ENCODE measurements at places on chromosomes 2 and 18.
A peak's percentile ranks its signal among the peaks of the same experiment; 100 is the strongest.

DNA sequence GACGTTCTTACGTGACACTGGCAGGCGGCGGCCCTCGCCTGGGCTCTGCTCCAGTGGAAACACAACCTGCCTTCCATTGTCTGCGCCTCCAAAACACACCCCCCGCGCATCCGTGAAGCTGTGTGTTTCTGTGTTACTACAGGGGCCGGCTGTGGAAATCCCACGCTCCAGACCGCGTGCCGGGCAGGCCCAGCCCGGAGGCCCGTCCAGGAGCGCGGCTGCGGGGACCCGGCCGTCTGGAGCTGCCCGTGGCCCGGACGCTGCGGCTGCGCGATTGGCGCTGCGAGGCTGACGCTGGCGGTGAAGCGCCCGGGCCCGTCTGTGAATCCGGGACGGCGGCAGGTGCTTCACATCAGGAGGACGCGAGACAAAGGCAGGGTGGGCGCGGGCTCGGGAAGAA lies 670.3 kb upstream of the SALL3 start:
- DNase-seq: no peak

- DNase-seq: no peak
These were observed 78.4 kb upstream of the AQP4 start for GRCh38 chr18:26943906-26944305.

- no peak for DNase-seq
These were observed 457.8 kb upstream of the MEX3C start for GRCh38 chr18:51655327-51655698.

- DNase-seq: no peak
These were observed 20.8 kb downstream of the EIPR1 start for GRCh38 chr2:3356799-3357198.

GRCh38 chr2:200405599-200406298 lies 99.3 kb downstream of the SPATS2L start:
- DNase-seq: peak; percentile 73

DNA sequence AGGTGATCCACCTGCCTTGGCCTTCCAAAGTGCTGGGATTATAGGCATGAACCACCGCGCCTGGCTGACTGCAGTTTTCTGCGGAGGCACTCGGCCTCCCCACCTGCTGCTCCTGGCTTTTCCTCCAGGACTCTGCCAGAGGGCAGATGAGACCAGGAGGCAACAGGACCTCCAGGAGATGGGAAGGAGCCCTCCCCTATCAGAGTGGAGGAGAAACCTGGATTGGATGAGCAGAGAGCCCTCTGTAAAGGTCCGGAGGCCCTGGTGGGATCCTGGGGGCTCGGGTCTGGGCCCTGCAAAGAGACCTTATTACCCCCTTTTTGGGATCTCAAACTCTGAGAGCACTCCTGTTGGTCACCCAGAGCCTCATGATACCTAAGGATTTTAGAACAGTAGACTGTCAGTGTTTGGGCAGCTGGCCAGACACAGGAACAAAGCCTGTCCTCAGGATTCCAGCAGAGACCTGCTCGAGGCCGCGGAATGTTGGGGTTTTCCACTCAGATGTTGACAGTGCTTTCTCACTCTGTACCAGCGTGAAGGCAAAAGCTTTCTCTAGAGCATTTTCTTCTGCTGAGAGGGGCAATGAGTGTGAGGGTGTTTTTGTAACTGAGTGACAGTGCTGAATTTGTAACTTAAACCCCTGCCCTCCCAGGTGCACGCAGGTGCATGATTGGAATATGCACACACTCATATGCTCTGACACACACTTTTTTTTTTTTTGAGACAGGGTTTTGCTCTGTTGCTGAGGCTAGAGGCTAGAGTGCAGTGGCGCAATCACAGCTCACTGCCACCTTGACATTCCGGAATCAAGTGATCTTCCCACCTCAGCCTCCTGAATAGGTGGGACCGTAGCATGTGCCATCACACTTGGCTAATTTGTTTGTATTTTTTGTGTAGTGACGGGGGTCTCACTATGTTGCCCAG lies 48.4 kb downstream of the NPPC start:
- no peak for DNase-seq

DNA sequence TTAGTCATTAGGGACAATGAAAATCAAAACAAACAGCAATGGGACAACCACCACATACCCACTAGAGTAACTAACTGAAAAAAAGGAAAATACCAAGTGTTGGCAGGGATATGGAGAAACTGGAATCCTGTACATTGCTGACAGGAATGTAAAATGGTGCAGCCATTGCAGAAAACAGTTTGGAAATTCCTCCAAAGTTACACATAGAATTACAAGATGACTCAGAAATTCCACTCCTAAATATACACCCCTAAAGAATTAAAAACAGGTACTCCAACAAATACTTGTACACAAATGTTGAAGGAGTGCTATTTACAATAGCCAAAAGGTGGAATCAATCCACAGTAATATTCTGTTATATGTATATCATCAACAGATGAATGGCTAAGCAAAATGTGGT lies 110.9 kb downstream of the ROCK1 start:
- no peak for DNase-seq

GRCh38 chr2:54416166-54416813 lies 39.8 kb upstream of the SPTBN1 start:
- DNase-seq: no peak

DNA sequence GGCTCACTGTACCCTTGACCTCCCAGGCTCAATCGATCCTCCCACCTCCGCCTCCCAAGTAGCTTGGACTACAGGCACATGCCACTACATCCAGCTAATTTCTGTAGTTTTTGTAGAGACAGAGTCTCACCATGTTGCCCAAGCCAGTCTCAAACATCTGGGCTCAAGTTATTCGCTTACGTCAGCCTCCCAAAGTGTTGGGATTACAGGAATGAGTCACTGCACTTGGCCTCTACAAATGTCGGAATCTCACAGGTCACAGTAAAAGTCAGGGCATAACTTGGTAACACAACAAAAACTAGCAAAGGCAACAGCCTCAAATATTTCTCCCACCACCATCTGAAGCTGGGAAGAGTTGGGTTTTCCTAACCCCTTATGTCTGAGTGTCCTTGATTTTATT lies 25.3 kb downstream of the SCG2 start:
- DNase-seq: no peak

DNA sequence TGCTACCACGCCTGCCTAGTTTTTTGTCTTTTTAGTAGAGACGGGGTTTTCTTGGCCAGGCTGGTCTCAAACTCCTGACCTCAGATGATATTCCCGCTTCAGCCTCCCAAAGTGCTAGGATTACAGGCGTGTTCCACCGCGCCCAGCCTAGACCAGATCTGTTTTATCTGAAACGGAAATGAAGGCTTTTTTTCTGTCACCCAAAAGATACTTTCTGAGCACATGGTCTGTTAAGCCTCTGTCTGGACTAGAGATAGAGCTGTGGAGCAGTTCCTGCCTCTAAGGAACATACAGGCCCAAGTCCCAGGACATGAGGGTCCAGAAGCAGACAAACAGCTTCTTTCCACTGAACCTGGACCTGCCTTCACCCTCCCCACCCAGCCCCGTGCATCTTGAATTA lies 43.6 kb upstream of the PTMA start:
- DNase-seq: no peak

DNA sequence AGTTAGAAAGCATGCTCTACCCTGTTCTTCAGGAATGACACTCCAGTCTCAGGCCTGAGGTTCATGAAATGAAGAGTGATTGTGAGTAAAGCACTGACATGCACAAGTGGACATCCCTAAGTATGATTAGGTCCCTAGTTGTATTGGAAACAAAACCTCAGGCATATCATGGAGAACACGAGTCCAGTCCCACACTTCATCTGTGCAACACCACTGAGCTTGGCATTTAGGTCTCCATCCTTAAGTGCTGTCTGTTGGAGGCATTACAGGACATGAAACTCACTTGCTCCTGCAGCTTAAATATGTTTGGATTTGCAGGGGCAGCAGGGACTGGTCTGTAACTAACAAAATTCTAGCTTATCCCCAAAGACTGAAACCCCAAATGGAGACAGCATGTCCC lies 250.3 kb upstream of the KLHL29 start:
- DNase-seq: no peak

- no peak for DNase-seq
These were observed 24.2 kb downstream of the RPL31 start for GRCh38 chr2:101026253-101026701.

GRCh38 chr18:23494992-23495391 lies 8.3 kb upstream of the RMC1 start:
- DNase-seq: no peak

DNA sequence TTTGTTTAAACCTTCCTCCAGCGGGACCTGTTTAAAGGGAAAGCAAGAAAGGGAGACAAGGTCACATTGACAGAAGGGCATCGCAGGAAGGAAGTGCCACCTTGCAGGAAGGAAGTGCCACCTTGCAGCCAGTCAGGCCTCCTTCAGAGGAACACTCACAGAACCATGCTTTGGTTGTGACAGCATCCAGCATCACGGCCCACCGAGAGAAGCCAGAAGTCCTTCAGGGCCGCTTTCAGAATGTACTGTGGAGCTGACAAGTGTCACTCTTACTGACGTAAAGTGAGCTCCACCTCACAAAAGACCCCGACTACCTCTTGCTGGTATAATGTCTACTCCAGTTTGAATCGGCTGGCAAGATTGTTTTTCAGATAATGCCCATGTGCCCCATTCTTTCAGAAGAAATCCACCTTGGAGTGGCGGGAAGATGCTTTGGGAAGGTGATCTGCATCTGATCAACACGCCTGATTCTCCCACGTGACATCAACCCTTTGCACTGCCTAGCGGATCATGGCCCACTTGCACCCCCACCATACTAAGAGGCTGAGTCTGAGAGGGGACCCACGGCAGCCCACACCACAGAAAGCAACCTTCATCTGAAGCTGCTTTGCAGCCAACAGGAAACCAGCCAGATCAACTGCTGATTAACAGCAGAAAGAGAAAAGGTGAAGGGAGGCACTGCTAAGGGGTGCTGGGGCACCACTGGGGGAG lies 99.8 kb downstream of the UXS1 start:
- DNase-seq: no peak

DNA sequence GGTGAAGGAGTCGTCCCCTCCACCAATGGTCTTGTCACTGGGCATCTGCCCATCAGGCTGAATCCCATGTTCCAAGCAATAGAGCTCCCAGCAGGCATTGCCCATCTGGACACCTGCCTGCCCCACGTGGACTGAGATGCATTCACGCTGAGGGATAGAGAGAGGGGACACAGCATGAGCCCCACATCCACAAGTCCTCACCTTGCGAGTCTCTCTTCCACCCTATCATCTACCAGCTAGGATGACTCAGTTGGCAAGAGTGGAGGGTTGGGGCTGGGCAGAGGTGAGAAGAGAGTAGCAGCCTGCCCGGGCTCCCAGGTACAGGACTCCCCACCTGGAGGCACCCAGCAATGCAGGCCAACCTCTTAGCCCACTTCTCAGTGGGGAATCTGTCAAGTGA lies 959 bp upstream of the TUBA4B start:
- DNase-seq: no peak

GRCh38 chr2:102391565-102391964 lies 31.4 kb upstream of the IL18RAP start:
- no peak for DNase-seq

- no peak for DNase-seq
These were observed 890 bp upstream of the SLC4A3 start for GRCh38 chr2:219626540-219626939.

DNA sequence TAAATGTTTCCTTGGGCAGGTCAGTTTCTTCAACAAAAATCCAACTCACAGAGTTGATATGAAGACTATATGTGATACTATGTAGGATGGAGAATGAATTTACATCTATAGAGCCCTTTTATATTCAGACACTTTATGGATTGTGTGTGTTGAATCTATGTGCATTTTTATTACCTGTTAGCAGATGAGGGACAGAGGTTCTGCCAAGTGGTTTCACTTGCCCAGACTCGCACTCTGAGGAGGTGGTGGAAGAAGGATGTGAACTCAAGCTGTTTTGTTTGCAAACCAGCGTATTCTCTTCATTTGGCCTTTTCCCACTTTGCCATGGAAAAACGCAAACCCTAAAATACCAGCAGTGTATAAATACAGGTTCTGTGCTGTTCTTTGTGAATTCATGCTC lies 237.6 kb downstream of the TDRD15 start:
- no peak for DNase-seq

DNA sequence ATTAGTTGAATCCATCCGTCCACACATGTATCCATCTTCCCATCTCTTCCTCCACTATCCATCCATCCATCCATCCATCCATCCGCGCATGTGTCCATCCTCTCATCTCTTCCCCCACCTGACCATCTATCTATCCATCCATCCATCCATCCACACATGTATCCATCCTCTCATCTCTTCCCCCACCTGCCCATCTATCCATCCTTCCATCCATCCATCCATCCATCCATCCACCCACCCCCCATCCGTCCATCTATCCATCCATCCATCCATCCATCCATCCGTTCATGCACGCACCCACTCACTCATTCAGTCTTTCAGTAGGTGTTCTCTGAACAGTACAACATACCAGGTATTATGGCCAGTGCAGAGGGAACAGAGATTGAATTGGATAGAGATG lies 18.9 kb upstream of the GREB1 start:
- no peak for DNase-seq

DNA sequence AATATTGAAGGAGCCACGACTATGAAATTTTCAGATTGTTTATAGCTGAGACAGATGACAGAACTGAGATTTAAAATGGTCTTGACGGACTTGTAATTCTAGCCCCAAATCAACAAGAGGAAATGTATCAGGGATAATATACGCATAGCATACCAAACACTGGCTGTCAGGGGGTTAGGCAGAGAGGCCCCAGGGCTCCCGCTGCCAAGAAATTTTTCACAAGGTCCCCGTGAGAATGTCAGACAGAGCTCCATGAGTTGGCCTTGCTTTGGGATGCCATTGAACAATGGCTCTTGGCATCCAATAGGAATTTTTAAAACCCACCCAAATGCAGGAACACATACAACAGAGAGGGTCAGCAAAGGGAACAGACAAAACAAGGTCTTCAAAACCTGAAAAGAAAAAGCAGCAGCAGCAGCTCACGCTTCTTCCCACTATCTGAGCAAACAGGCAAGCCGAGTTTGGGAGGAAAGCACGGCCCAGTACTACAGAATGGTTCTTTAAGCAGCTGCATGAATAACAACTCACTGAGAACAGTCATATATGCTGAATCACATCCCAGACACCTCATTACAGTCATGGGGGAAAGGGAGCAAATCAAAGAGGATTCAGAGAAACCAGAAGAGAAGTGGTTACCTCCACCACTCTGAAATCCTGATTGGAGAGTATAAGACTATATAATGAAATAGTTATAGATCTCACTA lies 445.6 kb downstream of the RND3 start:
- DNase-seq: no peak

DNA sequence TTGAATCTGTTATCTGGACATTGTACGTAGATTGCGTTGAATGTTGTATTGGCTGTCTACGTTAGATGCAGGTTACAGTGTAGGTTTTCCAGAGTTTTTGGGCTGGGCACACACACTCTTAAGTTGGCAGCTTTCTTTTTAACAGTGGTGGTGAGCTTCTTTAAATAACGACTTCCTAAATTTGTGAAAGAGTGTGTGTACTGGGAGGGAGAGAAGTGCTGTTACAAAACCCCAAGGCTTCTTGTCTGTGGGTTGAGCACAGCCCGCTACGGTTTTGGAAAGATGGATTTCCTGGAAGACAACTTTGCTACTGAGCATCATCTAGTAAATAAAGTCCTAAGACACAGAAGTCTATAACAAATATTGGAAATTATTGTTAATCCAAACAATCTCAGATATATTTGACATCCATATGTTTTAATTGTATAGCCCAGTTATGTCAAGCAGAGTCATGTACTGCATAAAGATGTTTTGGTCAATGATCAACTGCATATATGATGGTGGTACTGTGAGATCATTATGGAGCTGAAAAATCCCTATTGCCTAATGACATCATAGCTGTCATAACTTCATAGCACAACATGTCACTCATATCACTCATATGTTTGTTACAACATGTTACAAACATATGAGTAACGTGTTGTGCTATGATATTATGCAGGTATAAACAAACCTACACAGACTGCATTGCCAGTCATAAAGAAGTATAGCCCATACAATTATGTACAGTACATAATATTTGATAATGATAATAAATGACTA lies 7.9 kb upstream of the THUMPD2 start:
- DNase-seq: no peak
